ENCODE measurements at places on chromosomes 6 and 20.

- no peak for DNase-seq
These were observed 4.9 kb downstream of the TUBB2B start for GRCh38 chr6:3222506-3223038.

DNA sequence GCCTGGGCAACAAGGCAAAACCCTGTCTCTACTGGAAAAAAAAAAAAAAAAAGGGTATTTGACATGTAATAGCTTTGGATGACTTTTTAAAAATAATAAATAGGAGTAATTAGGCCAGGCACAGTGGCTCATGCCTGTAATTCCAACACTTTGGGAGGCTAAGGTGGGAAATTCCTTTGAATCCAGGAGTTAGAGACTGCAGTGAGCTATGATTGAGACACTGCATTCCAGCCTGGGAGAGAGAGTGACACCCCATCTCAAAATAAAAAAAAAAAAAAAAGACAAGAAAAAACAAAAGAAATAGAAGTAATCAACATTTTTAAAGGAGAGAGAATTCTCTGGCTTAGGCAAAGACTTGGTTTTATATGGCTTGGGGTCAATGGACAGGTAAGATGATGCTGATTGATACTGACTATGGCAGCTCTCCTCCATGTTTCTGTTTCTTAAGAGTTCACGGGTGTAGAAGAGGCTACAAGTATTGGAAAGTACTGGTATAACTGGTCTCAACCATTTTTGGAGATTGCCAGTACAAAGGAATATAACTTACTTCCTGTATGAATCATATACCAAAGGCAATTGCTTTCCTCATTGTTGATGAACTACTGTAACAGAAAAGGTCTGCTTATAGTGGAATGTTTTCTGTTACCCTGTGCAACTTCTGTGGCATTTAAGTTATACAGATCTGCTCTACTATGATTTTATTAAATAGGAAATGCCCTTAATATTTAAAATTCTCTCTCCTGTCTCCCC, 10.1 kb downstream of the MAP3K5 start:
- DNase-seq: no peak

GRCh38 chr6:126075335-126076071, 89.2 kb downstream of the TRMT11 start:
- DNase-seq: no peak

- no peak for DNase-seq
These were observed 55.0 kb upstream of the KCNK16 start for GRCh38 chr6:39377539-39377950.

- DNase-seq: no peak
These were observed 49.2 kb upstream of the CST5 start for GRCh38 chr20:23928788-23929187.

- DNase-seq: no peak
These were observed 654.5 kb upstream of the PTCHD4 start for GRCh38 chr6:48765352-48765961.

DNA sequence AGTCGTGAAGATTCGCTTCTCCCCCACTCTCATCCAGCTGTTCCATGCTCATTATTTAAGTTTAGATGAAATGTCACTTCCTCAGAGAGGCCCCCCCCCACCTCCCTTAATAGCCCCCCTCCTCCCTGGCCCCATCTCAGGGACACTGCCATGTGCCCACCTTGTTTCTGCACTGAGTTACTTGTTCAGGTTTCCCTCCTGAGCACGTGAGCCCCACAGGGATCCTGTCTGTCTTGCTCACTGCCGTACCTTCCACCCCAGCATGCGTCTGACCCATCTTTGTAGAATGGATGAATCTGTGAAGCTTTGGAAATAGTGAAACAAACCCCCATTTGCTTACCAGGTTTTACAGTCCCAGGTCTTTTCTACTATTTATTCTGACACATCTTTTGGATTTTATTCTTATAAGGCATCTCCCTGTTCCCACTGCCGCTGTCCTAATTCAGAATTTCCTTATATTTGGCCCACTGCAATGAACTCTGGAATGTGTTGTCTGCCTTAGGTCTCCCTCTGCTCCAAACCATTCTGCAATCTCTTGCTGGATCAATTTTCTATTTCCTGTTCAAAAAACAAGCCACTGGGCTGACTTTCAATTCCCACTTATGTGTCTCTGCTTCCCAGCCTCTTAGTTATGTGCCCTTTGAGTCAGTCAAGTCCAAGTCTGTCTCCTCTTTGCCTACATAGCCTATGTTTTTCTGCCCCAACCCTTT, 136.5 kb upstream of the ECI2 start:
- DNase-seq: no peak

- DNase-seq: no peak
These were observed 511 bp upstream of the OGFR start for GRCh38 chr20:62804021-62804626.

DNA sequence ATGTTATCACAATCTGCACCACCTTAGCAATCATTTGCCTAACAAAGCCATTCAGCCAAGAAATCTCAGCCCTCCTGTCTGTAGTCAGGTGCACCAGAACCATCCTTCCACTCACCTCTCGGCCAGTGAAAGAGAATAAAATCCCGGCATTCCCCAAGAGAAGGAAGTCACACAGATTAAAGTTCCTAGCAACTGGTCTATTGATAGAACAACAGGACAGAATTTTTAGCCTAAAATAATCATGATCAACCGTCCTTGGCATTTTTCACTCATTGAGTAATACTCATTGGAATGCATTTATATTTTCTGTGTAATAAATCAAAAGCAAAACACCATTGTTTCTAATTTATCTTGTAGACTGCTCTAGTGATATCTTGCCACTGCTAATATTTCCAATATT, 85.7 kb upstream of the CDH4 start:
- no peak for DNase-seq

- DNase-seq: no peak
These were observed 977 bp downstream of the HMGN4 start for GRCh38 chr6:26539071-26539615.

DNA sequence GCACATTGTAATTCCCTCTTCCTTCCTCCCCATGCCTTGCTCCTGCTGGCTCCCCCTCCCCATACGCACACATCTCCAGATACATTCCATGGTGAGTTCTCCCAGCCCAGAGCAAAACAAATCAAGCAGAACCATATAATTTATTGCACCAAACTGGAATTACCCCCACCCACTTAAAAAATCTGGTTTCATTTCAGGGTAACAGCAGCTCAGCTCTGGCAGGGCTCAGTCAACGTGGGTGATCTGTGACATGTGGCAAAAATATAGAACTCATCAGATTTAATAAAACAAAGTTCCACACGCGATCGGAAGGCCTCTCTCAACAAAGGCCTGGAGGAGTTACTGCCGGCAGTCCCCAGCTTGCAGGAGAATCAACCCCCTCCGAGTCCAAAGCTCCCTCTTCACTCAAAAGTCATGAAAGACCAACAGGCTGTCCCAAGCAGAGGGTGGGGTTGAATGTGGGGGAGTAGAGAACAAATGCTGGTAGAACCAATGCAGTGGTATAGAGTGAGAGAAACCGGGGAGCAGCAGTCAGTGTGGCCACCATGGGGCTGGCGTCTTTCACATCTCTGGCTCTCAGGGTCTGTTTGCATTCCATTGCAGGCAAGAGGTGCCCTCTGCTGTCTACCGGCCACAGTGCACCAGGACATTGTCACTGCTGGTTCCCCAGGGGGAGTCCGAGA, 323.3 kb upstream of the NT5E start:
- DNase-seq: no peak

- no peak for DNase-seq
These were observed 16.9 kb downstream of the STX16 start for GRCh38 chr20:58667975-58668374.

GRCh38 chr6:14690120-14691056, 555.5 kb upstream of the JARID2 start:
- DNase-seq: no peak

GRCh38 chr6:111922454-111923297, 49.4 kb upstream of the FYN start:
- DNase-seq: no peak

GRCh38 chr6:106860940-106861339, 113.6 kb downstream of the CD24 start:
- no peak for DNase-seq

GRCh38 chr6:135866445-135867123, 15.1 kb downstream of the PDE7B start:
- DNase-seq: no peak

DNA sequence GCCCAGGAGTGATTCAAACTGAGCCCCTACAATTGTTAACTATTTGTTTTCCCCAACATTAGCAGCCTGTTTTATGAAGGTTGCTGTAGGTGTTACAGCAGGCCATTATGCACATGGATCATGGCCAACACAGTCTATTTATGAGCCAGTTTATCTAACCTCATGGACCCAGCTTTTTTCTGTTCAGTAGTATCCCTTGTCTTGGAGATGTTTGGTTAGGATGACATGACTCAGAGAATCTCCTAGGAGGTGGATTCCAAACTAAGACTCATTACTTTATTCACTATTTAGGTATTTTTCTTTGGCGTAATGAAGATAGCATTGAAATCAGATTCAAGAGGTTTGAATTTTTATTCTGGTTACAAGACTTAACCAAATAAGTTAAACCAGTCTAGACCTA, 62.8 kb upstream of the TFB1M start:
- DNase-seq: no peak

DNA sequence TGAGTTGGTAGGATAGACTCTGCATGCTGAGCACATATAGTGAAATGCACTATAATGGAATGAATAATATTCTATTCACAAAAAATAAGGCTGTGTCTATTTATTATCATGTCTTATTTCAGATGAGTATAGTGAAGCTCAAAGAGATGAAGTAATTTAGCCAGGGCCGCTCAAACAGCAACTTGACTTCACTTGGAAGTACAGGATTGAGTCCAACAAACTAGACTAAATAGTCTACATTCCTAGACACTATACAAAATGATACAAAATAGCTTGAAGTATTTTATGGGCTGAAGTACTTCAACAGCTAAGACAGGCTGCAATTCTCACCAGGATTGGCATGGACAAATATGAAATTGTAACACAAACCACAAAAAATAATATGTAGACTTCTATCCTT, 144.5 kb upstream of the DST start:
- DNase-seq: no peak

DNA sequence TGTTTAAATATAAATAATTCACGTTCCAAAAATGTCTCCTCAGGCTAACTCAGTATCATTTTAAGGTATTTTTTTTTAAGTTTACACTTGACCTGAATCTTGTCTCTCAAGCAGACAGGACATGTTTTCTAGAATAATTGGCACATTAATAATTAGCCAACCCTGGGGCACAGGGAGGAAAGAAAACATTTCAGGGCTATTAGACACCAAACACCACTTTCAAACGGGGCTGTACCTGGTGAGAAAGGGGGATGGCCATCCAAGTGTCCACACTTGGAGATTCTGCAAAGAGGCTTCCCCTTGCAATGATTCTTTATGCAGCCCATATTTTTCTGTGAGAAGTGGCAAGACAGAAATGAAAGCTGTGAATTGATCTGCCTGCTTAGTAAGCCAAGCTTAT, 560.8 kb downstream of the CD109 start:
- no peak for DNase-seq

- DNase-seq: no peak
These were observed 81.6 kb upstream of the MC3R start for GRCh38 chr20:56166781-56167465.

- peak; percentile 25 for DNase-seq
These were observed 38.2 kb downstream of the KIAA1755 start for GRCh38 chr20:38222231-38222922.

DNA sequence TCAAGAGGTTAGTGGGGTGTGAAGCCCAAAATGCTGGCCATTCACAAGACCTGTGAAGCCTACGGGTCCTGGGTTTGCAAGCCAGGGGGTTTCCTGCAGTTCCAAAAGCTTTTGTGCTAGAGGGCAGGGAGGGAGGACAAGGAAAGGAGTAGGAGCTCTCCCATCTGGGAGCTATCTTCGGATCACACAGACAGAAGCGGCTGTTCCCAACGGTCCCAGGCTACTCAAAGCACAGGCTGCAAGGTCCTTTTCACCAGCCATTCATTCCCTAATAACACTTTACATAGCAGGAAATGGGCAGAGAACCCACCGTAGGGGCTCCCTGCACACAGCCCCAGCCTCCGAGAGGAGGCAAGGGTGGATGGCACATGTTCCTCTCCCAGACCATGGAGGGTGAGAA, 296.9 kb downstream of the FOXC1 start:
- DNase-seq: no peak

DNA sequence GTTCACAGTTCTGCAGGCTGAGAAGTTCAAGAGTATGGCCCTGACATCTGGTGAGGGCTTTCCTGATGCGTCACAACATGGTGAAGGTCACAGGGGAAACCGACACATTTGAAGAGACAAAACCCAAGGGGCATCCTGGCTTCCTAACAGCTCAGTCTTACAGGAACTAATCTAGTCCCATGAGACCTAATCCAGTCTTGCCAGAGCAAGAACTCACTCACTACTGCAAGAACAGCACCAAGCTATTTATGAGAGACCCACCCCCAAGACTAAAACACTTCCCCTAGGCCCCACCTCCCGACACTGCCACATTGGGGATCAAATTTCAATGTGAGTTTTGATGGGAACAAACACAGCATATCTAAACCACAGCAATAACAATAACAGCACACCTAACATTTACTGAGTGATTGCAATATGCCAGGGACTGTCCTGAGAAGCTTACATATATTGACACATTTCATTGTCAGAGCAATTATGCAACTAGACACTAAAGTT, 46.6 kb downstream of the TPBG start:
- no peak for DNase-seq

GRCh38 chr6:12350644-12351170, 60.5 kb downstream of the EDN1 start:
- DNase-seq: no peak

DNA sequence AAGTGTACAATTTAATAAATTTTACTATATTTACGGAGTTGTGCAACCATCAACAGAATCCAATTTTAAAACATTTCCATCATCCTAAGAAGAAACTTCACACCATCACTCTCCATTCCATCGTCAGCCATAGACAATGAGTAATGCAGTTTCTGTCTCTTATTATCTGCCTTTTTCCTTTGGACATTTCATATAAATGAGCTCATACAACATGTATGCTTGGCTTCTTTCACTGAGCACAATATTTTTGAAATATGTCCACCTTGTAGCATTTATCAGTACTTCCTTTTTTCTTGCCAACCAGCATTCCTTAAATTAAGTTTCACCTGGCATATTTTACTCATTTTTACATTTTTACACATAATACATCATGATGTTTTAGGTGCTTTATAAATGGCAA, 22.7 kb upstream of the HIVEP1 start:
- no peak for DNase-seq

DNA sequence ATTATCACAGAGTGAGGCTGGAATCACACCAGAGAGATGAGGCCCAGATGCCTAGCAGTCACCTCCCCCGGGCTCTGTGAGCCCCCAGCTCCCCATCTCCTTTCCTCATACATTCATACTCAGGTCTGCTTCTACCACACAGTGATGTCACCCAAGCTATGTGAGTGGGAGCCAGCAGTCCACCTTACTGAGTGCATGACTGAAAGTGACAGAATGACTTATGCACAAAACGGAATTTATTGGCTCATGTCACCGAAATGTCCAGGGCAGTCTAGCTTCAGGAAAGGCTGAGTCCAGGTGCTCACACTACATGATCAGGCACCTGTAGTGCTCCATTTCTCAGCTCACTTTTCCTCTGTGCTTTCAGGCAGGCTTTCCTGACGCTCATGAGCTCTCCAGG, 36.7 kb upstream of the CCN6 start:
- no peak for DNase-seq

GRCh38 chr6:33592595-33593413, 12.7 kb upstream of the BAK1 start:
- DNase-seq: no peak

- DNase-seq: no peak
These were observed 1614.7 kb downstream of the KHDRBS2 start for GRCh38 chr6:60671369-60671768.

Data from stimulated activated CD8-positive, alpha-beta memory T cell treated with anti-CD3 and anti-CD28 coated beads, Interleukin-4, amount 100 ng/mL, for 4 hours (primary cell).